ENCODE measurements at places on chromosomes 13 and 19.

GRCh38 chr19:10780368-10780767 lies 55.6 kb downstream of the TMED1 start:
- H3K36me3 ChIP-seq: peaks cover 99% of the 10 kb centered on the region
- peak; percentile 81 for DNase-seq
- H3K27me3 ChIP-seq: no peaks in the 10 kb centered on the region
- H3K4me1 ChIP-seq: no peaks in the 10 kb centered on the region
- no peak overlapping the region for H3K4me3 ChIP-seq

- no peak overlapping the region for H3K27ac ChIP-seq
- H3K4me3 ChIP-seq: no peak overlapping the region
- H3K27me3 ChIP-seq: no peaks in the 10 kb centered on the region
These were observed 449.8 kb downstream of the DACH1 start for GRCh38 chr13:71417205-71417604.

GRCh38 chr13:78241278-78241919 lies 322.8 kb upstream of the EDNRB start:
- no peaks in the 10 kb centered on the region for H3K4me1 ChIP-seq
- H3K27me3 ChIP-seq: no peaks in the 10 kb centered on the region
- no peak overlapping the region for H3K27ac ChIP-seq

DNA sequence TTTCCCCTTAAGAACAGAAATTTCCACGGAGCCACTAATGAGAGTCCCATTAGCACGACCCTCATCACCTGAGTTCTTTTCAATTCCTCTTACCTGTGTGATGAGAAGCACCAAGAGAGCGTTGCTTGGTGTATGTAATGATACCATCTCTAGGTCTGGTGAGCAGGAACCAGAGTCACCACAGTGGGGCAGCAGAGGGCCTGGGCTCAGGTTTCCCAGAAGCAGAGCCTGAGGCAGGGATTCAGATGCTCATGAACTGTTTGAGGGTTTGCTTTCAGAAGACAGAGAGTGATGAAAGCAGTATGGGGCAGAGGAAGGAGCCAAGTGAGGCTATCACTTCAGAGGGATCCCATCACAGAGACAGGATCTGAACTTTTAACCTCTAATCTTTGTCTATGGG lies 3.1 kb upstream of the PTPRH start:
- no peaks in the 10 kb centered on the region for H3K27me3 ChIP-seq
- H3K4me3 ChIP-seq: no peak overlapping the region
- peaks cover 18% of the 10 kb centered on the region for H3K4me1 ChIP-seq
- H3K36me3 ChIP-seq: no peaks in the 10 kb centered on the region
- no peak overlapping the region for H3K27ac ChIP-seq
- no peak for DNase-seq

DNA sequence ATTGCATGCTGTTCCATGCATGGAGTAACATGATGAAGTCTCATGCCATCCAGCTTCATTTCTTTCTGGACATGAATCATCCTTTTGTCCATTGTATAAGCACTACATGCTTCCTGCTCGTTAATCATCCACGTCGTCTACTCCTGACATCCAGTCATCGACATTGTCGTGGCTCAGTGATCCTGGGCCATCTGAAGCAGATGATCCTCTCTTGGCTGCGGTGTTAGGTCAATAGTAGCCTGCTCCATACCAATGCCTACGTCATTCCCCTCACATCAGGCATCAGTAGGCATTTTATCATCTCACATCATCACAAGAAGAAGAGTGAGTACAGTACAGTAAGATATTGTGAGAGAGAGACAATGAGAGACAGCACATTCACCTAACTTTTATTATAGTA lies 7.9 kb upstream of the MYO16 start:
- no peaks in the 10 kb centered on the region for H3K36me3 ChIP-seq
- H3K4me1 ChIP-seq: no peaks in the 10 kb centered on the region
- no peak overlapping the region for H3K27ac ChIP-seq

DNA sequence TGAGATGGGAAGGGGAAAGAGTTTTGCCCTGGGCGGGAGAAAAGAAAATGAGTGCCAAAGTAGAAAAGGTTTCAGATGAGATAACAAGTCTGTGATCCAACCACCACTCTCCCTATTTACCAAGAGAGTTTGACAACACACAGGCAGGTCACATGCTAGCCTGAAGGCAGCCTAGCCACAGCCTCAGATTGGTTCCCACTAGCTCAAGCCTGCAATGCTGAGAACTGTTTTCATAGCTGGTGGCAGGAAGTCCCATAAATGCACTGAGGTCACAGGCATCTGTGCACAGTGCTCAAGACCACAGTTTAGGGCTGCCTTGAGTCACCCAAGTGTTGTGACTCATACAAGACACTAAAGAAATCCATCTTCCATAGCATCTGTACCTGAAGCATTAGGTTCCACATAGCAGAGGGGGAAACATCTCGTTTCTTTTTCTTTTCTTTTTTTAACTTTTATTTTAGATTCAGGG lies 18.5 kb upstream of the POP4 start:
- H3K36me3 ChIP-seq: no peaks in the 10 kb centered on the region
- H3K27me3 ChIP-seq: no peaks in the 10 kb centered on the region
- no peak overlapping the region for H3K4me3 ChIP-seq
- H3K27ac ChIP-seq: no peak overlapping the region
- no peaks in the 10 kb centered on the region for H3K4me1 ChIP-seq

GRCh38 chr19:12937093-12937926 lies 1.1 kb upstream of the CALR start:
- H3K27ac ChIP-seq: peak overlapping the region; percentile 55
- H3K36me3 ChIP-seq: peaks cover 23% of the 10 kb centered on the region
- no peak for DNase-seq
- peak overlapping the region; percentile 96 for H3K4me3 ChIP-seq
